ENCODE measurements at places on chromosomes 3 and 15.

DNA sequence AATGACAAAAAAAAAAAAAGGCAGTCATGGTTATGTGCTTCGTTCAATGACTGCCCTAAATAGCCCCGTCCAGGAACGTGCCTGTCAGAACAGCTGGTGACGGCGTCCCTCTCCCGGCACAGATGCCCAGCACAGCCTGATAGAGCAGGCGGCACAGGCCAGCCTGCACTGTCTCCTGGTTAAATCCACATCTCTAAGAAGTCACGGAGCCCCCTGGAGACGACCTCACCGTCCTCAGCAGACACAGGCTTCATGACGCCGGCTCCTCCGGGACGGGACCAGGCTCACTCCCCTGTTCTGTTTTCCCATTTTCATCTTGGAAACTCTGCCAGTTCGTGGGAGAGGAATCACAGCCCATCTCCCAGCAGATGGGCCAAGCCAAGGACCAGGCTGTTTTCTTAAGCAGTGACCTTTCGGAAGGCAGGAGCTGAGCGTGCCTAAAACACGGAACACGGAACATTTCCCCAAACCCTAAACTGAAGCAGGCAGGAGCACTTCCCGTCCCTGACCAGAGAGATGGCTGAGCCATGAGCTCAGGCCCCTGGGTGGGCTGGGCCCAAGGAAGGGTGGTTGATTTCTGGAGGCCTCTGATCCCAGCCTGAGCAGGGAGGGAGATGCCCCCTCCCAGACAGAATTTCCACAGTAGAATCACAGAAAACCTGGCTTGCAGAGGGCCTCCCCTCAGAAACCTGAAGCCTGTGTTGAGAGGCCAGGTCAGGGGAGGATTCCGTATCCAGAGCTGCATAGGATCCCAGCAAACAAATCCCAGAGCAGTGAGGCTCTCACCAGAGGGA lies 35.9 kb downstream of the ADCY5 start:
- no peak for DNase-seq

DNA sequence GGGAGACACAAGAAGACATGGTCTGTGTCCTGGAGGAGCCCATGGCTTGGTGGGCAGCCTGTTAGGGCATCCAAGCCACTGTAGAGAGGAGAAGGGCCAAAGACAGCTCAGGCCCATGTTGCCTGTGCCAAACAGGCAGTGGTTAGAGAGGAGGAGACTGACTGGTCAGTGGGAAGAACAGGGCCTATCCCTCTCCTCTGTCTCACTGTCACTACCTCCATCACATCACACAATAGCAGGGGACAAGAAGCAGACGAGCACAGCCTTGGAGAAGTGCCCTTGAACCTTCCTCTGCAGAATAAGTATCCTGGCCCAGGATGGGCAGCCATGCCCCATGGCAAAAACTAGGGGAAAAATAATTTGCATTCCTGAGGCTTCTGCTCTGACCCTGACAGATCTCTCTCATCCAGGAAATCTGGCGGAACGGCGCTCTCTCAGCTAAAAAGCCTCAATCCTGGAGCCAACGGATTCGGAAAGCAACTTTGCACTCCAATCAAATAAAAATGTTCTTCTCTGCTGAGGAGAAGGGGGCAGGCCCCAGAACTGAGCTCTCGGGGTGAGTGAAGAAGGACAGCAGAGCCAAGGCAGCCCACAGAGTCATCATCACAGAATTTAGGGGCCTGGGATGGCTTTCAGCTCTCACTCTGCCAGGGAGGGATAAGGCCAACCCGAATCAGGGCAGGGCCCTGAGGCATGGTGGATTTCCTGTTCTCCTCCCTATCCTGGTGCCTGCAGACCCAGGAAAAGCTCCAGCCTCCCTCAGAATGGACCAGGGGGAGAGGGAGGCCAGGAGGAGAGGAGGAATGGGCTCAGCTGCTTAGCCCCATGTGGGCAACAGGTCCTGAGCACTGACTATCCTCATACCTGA lies 1.6 kb downstream of the SHF start:
- no peak for DNase-seq

GRCh38 chr15:36694574-36694973 lies 115.1 kb downstream of the CDIN1 start:
- no peak for DNase-seq

DNA sequence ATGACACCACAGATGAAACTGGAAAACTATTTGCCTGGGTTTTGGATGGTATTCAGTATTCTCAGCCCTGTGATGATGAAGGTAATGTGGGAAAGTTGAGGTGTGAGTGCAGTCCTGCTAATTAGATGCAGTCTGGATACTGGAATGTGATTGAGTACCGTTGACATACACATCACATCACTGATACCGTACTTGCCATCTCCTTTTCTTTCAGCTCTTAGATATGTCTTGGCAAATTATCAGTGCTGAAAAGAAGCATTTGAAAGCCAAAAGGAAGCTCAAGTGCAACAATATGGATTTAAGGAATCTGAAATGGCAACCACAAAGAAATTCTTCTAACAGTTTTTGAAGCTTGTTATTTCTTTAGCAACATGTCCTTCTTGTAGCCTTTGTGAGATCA lies 381.4 kb upstream of the TGFBR2 start:
- DNase-seq: no peak

GRCh38 chr3:11508346-11509172 lies 135.2 kb downstream of the VGLL4 start:
- no peak for DNase-seq

GRCh38 chr15:50210462-50211157 lies 28.6 kb downstream of the SLC27A2 start:
- DNase-seq: no peak

DNA sequence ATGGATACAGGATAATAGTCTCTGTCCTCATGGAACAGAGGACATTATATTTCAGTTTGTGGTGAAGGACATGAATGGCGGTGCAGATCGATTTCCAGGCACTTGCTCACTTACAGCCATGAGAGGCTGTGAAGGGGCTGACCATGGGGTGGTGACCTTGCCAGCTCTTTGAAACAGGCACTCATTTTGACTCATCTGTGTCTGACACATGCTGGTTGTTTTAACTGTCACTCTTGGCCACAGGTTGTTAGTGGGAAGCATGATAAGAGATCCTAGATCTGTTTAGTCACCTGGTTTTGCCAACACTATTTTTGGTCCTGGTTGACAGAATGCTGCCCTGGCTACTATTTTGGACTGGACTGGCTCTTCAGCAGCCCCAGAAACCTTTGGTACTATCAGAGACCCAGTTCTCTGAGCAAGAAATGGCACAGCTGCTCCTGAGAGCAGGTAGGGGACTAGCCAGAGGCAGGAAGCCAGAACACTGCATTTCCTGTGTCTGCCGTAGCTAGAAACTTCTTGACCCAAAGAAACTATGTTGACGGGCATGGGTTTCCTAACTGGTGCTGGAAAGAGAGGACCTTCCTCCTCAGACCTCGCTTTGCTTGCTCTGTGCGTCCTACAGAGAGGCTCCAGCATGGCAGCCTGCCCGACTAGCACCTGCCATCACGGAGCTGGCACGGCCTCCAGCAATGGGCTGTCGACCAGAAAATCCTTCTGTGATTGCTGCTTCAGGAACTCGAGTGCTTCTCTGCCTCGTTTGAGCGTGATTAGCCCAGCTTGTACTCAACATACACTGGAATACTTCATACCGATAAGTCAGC lies 6.3 kb downstream of the PXYLP1 start:
- DNase-seq: no peak

DNA sequence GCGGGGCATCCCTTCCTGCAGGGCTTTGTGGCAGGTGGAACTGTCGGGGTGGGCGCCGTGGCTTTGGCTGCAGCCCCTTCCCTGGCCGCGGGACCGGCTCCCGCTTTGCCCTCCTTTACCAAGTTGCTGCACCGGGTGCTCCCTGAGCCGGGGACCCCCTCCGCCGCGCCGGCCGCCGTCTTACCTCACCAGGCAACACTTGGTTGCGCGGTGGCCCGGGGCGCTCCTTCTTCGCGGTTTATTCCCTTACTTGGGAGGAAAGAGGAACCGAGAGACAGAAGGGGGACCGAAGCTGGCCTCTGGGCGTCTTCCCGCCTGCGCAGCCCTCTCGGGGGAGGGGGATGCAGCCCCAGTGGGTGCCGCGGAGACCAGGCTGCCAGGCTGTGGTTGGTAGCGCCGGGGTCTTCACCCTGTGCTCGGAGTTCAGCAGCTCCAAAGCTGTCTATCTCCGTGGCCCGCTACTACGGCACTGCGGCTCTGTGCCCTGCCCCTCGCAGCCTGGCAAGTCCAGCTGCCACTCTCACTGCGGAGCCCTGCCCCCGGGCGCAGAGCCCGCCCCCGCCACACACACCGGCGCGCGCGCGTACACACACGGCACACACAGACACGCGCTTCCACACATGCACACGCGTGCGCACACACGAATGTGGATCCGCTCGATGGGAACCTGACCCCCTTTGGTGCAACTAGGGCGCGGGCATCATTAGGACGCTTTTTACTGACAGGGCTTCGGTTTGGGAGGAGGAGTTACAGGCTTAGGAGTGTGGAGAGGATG lies at the start of gene DGKG:
TSS of gene DGKG (minus strand) at position 473 of the 775 bp plus-strand sequence. CDS start 41,775 bp downstream, outside the sequence.
- DNase-seq: peak; percentile 63

GRCh38 chr3:126781889-126782491 lies 78.0 kb downstream of the CHCHD6 start:
- no peak for DNase-seq

DNA sequence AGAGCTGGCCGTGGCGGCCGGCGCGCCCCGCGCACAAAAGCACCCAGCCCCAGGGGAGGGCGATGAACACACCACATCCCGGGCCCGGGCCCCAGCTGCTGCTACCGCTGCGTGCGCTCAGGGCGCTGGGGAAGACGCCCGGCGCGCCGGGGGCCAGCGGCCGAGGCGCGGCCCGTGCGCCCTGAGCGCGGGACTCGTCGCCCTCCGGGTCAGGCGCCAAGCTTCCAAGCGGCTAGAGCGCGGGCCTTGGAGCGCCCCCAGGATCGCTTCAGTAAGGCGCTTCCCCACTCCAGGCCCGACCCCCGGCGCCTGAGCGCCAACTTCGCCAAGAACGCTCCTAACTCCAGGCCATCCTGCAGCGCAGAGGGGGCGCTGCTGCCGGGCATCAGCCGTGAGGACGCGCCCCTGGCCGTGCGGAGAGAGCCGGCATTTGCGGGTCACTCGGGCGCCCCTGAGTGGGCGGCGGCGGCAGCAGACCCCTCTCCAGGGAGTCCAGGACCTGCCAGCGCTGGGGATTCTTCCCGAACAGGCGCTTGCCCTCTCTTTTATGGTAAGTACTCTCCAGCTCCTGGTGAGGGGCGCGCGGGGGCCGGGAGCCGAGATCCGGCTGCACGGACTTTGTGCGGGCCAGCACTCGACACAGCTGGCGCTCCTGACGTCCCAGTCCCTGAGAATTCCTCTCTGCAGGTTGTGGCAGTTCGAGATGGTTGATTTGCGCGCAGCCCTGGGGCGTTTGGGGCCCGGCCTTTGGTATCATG lies 475 bp downstream of the SPSB4 start:
- DNase-seq: no peak

DNA sequence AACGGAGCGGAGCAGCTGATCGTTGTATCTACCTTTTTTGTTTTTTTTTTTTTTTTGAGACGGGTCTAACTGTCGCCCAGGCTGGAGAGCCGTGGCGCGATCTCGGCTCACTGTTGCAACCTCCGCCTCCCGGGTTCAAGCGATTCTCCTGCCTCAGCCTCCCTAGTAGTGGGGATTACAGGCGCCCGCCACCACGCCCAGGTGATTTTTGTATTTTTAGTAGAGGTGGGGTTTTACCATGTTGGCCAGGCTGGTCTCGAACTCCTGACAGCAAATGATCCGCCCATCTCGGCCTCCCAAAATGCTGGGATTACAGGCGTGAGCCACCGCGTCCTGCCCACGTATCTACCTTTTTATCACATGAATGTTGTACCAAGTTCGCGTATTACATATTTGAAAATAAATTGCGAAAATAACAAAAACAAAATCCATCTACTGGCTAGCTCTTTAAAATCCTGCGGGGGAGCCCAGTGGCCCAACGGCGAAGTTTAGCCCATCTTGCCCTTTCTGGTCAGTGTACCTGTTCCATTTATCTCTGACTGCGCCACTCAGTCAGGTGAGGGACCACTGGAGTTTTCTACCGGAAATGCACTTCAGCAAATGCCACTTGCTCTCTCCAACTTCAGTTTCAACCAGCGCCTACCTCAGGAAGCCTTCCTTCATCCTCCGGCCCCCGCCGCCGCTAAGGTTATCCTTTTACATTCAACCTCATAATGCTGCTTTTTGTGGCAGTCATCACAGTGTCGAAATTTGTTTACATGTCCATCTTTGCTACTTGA lies 1.2 kb upstream of the EIF3J start:
- no peak for DNase-seq

DNA sequence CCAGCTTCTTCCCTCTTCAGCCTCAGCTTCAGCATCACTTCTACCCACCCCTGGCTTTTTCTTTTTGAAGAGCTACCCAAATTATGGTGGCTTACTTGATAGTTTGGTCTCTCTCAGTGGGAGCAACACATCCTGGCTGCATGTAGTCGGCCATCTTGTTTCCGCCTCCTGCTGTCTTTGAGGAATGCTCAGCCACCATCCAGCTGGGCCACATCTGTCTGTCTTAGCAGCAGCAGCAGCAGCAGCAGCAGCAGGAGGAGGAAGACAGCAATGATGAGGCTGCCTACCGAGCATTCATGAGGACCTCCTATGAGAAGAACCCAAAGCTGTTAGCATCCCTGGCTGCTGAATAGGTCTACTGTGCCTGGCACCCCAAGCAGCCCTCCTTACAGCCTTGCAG lies 19.7 kb downstream of the IL16 start:
- no peak for DNase-seq

GRCh38 chr3:65677486-65678010 lies 361.2 kb downstream of the MAGI1 start:
- DNase-seq: no peak

DNA sequence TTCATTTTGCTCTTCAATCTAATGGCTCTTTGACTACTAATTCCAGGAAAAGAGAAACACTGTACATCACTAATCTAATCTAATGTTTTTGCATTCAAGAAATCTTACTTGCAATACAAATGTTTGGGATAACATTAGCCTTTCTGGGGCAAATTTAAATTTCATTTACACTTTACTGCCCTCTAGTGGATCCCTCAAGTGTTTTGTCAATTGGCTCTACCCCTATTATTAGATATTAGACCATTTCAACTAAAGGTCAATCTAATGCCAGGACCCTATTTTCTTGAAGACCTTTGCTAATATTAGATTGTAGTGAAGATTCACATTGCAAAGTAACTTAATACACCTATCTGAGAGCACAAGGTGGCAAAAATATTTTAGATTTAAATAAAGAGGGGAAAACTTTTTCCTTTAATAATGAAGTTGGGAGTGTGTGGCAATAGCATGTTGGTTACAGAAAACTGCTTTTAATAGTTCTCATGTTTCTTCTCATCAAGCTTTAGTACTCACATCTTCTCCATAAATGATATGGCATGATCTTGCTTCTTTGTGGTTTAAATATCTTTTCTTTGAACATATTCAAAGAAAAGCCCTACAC lies 5.0 kb downstream of the C2CD4A start:
- DNase-seq: no peak

DNA sequence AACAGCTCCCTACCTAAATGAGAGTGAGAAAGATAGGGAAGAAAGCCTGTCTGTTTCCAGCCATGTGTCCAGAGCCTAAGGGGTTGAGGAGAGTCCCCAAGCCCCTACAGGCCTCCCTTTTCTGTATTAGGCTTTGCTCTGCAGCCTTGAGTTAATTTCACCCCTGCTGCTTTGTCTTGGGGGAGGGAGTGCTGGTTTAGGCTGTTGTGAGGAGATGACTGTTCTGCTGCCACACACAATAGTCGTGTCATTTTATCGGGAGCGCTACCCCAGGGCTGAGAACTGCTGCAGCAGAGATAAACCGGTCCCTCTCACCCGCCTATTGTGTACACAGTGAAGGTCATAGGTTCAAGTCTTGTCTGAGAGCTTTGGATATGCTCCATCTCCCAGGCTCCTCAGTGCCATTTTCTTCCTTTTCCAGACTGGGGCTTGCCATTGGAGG lies 1.4 kb downstream of the ZNF609 start:
- no peak for DNase-seq

GRCh38 chr3:195899701-195900435 lies 8.5 kb downstream of the TNK2 start:
- no peak for DNase-seq

- DNase-seq: no peak
These were observed 396.5 kb downstream of the OCA2 start for GRCh38 chr15:27702581-27702980.

All from COLO829 (cell line).